CD4-positive, alpha-beta T cell treated with Interleukin-12 subunit alpha and Interleukin-12 subunit beta, for 1 hour (primary cell): ENCODE measurements at places on chromosomes 11 and 22.

- DNase-seq: no peak
Observed at GRCh38 chr11:105456950-105457349, 152.9 kb upstream of the GRIA4 start.

DNA sequence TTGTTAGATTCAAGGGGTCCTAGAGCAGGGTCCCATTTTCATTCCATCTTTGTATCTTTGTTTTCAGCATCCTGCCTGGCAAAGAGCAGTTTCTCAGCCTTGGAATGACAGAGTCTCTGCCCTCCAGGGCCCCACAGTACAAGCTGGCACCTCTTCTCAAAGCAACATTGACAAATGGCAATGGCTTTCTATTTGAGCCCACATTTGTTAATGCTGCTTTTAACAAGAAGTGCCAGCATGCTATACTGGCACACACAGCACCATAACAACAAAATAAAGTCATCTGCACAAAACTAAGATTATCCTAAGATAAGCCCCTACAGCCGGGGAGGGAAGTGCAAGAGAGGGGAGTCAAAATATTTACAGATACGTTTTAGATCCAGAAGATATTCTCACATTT is 309.7 kb upstream of the C11orf87 start:
- DNase-seq: no peak

GRCh38 chr22:35292786-35293185 is 6.9 kb upstream of the TOM1 start:
- DNase-seq: no peak

DNA sequence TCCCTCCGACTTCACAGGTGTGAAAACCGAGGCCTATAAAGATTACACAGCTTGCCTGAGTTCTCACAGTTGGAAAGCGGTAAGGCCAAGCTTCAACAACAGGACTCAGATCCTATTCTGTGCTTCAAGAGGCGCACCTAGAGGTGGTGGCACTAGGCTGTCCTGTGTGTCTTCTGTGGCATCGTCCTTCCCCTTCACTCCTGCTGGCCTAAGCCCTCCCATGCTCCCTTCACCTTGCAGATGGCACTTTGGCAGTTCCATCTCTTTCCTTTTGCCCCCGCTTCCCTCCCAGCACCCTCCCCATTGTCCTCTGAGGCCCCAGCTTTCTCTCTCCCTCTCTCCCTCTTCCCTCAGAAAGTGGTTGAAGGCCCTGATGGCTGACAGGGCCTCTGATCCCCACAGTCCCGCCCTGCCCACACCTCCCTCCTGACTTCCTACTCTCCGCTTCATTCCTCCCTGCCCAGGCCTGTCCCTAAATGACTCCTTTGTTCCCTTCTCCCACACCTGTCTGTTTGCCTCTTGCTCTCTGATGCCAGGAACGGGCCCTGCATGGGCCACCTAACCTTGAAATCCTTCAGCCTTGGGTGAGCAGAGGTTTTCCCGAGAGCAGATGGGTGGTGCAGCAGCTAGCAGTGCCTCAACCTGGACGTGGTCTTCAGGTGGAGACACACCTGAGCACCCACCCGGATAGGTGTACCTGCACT is 5.8 kb downstream of the TRIM29 start:
- no peak for DNase-seq

- no peak for DNase-seq
Observed at GRCh38 chr11:19200410-19201201, 1.2 kb downstream of the CSRP3 start.

- no peak for DNase-seq
Observed at GRCh38 chr11:77287615-77288273, 13.7 kb downstream of the GDPD4 start.

DNA sequence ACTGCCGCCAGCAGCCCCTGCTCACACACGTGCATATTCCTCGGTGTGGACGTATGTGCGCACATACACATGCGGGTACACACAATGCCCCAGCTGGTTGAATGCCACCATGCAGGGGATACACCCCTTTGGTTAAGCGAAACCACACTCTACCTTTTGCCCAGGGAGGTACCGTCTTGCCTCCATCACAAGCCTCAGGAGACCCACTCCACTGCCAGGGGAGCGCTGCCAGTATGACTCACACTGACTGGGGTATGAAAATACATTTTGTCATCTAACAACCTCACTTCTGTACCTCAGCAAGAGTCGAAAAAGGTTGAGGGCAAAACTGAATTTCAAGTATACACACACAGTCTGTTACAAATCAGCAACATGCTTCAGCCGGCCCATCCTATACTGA is 39.4 kb downstream of the TMEM45B start:
- no peak for DNase-seq
